Hindlimb muscle (tissue), 1 donor: ENCODE measurements at places on chromosomes 11 and 22. TPM values are rescaled to one million over a fixed set of nuclear protein-coding genes. Genes with fewer than 3 reads are reported as not detected.

DNA sequence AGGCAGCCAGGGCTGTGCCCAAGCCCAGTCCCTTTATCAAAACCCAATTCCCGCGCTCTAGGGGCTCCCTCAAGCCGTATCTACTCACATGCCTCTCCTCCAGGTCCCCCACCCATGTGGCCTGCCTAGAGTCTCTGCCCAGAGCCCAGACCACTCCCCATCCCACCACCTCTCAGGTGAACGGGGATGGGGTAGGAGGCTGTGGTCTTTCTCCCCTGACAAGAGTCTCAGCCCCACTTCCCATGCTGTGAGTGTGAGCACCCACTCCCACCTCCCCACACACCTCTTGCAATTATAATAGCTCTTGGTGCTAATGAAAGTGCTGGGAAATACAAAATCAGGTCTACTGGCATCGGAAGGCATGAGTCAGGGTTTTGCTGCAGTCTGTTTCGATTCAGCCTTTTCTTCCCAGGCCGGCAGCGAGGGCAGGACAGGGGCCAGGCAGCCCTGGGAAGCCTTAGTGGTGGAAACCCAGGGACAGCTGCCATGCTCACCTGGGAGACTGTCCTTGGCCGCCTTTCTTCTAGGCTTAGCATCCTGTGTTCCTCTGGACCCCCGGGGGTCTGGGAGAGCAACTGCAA is 16.7 kb upstream of the TMPRSS4 start:
- DNase-seq = no peak

- DNase-seq = no peak
These were observed 39.4 kb upstream of the CEP295 start for GRCh38 chr11:93622043-93622442.

DNA sequence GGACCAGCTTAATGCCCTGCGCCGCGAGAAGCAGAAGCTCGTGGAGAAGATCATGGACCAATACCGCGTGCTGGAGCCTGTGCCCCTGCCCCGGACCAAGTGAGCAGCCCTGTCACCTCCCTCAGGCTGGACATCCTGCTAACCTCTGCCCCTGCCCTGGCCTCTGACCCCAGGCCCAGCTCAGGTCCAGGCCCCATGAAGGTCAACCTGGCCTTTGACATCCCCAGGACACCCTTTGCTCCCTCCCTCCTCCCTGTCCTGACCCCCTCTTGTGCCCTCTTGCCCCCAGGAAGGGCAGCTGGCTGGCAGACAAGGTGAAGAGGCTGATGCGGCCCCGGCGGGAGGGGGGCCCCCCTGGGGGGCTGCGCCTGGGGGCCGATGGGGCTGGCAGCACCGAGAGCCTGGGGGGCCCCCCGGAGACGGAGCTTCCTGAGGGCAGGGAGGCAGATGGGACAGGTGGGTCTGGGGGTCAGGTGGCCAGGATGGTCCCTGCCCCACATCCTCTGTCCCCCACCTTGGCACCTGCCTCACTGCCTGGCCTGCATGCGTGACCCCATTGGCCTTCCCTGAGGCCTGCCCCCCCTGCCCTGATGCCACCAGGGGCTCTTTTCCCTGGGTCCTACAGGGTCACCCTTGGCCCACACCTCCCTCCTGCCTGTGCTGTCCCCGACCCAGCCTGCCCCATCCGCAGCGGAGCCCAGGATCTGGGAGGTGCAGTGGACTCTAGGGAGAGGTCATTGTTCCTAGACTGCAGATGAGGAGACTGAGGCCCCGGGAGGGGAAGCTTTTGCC is 5.1 kb upstream of the RPS6KA4 start:
- DNase-seq = no peak

DNA sequence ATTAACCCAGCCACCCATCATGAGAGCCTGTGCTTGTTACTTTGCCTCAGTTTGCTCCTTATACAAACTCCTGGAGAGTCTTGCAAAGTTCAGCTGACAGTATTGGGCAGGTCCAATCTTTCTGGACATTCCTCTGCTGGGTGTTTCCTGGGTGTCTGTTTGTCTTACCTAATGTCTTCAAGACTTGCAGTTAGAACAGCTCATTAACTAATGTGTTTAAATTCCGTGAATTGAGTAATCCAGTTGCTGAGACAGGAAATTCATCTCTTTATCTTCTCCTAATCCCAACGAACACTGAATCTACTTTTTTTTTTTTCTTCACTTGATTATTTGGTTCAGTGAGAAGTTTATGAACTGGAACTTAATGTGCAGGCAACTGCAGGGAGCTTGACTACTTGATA is 20.6 kb downstream of the BCO2 start:
- DNase-seq = no peak

- DNase-seq = no peak
These were observed 72.8 kb downstream of the MED15 start for GRCh38 chr22:20580179-20580578.

DNA sequence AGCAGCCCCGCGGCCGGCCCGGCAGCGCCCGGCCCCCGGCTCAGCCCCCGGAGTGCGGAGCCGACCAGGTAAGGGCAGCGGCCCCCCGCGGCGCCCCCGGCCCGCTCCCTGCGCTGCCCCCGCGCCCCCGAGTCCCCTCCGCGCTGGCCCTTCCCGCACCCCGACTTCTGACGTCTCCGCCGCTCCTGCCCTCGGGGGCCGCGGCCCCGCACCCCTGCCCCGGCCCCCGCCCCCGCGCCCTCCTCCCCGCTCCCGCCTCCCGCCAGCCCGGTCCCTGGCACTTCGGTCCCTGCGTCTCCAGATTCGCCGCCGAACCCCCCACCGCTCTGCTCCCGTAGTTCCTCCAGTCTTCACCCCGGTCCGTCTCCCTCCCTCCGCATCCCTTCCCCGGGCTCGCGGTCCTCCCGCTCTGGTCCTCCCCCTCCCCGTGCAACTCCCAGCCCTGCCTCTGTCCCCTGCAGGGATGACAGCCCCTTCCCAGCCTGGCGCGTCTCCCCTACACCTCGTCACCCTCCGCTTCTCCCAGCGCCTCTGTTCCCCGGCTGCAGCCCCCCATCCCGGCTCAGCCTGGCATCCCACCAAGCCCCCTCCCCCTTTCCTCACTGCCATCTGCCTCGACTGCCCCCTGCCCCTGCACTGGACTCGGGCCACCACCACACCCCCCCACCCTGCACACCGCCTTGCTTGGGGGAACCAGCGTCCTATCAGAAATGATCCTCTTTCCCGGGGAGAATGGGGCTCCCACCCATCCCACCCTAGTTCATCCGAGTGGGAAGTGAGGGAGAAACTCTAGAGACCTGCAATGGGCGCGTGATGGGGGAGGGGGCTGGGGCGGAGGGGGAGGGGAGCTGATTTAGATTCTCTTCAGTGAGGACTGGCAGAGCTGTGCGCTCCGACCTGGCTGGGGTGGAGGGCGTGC is 531 bp downstream of the GRIK4 start:
- no peak for DNase-seq

GRCh38 chr11:114237321-114238280 is 58.6 kb upstream of the NNMT start:
- no peak for DNase-seq

GRCh38 chr11:110377434-110377833 is 52.3 kb upstream of the FDX1 start:
- no peak for DNase-seq

DNA sequence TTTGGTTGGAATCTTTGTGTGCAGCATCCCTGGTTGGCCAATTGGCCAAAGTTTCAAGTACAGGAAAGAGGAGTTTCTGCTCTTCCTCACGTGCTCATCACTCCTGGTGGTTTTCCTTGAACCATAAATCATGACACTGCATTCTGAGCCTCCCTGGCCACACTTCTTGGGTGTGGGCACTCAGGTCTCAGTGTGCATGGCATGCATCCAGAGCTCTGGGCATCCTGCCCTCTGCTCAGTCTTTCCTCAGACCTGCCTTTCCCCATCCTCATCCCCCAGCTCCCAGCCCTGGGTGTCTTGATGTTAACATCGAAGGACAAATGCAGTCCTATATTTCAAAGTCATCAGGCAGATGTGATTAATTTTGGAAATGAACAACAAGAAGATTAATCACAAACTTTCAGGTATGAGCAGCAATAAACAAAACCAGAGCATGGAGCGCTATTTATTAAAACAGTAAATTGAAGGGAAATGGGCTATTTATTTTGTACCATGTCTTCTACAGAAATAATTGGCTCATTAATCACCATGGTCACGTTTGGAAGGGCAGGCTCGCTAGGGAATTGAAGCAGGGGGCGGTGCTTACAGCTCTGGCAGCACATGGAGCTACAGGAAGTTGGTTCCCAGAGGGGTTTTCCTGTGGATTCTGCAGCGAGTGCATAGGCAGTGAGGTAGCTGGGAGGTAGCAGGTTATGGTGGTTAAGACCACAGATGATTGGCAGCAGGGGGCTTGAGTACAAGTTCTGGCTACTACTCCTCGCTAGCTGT is 89.6 kb downstream of the CSNK2A3 start:
- DNase-seq = no peak

GRCh38 chr11:118442908-118443589 is 6.8 kb downstream of the KMT2A start:
- DNase-seq = no peak

DNA sequence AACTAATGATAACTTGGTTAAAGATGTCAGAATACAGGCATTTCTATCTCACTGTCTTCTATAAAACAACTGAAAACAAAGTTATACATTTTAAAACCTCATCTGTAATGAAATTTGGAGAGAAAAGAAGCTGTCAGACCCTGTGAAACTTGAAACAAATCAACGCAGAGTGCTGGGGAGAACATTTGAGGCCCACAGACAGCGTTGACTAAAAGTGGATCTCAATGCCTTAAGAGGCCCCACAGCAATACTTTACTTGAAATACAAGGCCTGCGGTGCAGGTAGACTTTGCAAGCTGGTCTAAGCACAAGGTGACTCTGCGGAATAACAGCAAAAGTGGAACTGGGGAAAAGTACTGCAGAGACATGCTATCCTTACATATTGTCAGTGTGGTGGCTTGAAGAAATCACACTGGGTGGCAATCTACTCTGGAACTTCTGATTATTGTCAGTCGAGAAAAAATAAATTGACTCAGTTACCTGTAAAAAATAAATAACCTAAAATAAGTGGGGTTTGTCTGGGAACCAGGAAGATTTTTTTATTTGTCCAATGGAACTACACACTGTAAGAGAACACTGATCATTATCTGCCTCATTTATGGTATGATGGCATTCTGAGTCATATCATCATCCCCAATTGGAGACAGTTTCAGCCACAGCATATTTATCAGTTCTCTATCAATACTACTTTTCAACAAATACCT is 138.9 kb downstream of the LUZP2 start:
- DNase-seq = no peak

- no peak for DNase-seq
These were observed 33.0 kb downstream of the FAR1 start for GRCh38 chr11:13701506-13701905.

DNA sequence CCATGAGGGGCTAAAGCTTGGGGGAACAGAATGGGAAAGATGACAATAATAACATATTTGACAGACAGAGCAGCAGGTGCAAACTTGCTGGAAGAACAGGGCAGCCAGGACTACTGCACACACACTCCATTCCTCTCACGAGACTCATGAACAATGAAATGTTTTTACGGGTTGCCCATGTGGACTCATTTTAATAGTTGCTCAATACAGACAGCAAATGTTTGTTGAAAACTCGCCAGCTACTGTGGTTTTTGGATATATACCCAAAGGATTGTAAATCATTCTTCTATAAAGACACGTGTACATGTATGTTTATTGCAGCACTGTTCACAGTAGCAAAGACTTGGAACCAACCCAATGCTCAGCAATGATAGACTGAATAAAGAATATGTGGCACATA is 10.3 kb downstream of the SYT13 start:
- no peak for DNase-seq

DNA sequence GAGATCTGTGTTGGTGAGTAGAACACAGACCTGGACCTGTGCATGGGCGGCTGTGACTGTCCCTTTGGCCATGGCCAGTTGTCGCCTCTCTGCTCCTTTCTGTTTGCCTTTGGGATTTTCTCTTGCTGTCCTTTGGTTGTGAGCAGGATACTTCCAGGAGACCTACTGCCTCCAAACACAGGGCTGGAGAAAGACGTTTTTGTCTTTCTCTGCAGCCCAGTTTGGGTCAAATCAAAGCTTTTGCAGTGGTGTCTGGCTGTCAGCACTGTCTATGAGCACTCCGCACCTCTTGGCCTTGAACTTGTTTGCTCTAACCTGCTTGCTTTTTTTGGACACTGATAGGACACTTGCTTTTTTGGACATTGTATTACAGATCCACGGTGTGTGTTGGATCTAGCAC is 108.9 kb upstream of the SORL1-AS1 start:
- DNase-seq = no peak

GRCh38 chr11:9065607-9066432 is 25.6 kb downstream of the SCUBE2 start:
- DNase-seq = no peak

DNA sequence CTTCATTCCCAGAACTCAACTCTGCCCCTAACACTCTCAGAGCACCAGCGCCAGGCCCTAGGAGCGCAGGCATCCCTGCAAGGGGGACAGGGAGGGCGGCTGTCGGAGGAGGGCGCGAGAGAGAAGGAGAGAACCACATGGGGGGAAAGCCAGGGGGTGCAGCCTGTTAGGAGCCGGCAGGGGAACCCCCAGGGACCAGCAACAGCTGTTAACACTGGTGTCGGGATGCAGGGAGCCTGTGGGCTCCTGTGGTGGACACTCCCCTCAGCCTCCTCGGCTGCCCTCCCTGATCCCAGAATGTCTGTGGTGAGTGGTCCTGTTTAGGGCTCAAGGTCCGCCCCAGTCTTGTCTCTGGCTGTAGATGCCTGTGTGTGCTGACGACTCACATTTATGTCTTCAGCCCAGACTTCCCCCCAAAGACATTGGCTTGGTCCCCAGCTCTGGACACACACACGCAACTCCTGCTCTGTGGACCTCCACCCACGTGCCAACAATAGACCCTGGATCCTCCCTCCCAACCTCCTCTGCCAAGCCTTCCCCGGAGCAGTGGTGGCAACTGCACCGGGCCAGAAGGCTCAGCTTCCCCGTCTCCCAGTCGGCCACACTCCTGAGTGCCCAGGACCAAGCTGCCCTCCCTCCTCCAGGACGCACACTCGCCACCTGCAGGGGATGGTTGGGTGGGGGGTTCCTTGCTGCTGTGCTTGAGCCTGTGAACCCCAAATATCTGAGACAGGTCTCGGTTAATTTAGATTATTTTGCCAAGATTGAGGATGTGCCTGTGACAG is 817 bp upstream of the IFITM5 start:
- no peak for DNase-seq

DBX1 gene
- polyA plus RNA-seq = 8.0 TPM

P2RY6 gene
- 2.4 TPM for polyA plus RNA-seq

ANO9 gene
- polyA plus RNA-seq = 0.53 TPM

LRRC75B gene
- polyA plus RNA-seq = 9.2 TPM

JAM3 gene
- 121 TPM for polyA plus RNA-seq
